Pulmonary artery endothelial cell (primary cell): ENCODE measurements at places on chromosomes 4 and X.

GRCh38 chrX:64190136-64190740 is 15.3 kb downstream of the AMER1 start:
- DNase-seq: no peak

- DNase-seq: no peak
Observed at GRCh38 chrX:3371163-3371562, 24.7 kb upstream of the MXRA5 start.

DNA sequence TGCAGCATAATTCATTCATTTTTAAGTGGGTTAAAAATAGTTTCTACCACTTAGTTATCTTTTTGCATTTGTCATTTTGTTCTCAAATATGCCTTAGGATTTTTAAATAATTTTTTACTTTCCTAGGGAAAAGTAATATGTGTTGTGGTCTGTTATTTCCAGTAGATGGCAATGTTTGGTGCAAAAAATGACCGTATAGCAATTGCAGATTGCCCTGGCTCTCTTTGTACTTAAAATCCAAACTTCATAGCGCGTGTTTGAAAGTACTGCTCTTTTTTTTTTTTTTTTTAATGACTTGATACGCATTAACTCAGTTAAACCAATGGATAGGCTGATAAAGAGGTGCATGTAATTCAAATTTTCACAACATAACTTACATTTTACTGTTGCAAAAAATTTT is 74.4 kb upstream of the RBMX start:
- peak; percentile 1 for DNase-seq

GRCh38 chr4:78689261-78689660 is 86.9 kb upstream of the BMP2K start:
- DNase-seq: no peak

GRCh38 chr4:100746141-100746739 is 228.4 kb upstream of the EMCN start:
- no peak for DNase-seq

DNA sequence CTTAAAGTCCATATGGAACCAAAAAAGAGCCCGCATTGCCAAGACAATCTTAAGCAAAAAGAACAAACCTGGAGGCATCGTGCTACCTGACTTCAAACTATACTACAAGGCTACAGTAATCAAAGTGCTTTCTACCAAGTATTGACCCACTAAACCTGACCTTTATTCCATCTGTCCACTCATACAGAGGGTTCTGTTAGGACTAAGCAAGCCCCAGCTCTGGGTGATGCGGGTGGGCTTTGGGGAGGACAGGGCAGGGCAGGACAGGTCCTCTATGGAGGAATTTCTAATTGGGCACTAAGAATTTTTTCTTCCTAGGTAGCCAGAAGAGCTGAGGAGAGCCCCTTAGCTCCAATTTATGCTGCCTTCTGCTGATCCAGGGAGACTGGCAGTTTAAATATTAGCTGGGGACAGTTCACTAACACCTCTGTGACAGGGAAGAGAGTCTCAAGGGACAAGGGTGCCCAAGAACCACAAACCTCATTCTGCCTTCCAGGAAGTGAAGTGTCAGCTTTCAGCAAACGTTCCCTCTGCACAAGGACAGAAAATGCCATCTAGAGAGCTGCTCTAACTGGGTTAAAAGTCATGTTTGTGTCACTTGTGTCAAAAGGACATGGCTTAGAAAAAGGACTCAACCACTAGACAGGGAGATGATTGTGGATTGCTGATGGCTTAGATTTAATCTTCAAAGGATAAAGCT is 143.2 kb downstream of the KIT start:
- DNase-seq: no peak

DNA sequence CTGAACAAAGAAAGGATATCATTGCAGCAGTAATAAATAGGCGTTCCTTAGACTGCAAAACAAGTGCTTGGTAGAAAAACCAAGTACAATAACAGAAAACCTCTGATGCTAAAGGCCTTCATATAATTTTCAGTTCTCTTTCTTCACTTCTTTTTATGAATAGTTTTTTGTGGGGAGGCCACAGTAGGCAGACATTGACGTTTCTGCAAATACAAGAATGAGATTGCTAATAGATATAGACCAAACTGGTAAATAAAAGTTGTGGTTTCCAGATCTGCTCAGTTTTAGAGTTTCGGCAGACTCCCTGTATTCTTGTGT is 57.0 kb upstream of the RAP1GDS1 start:
- no peak for DNase-seq

- no peak for DNase-seq
Observed at GRCh38 chrX:8808661-8809060, 7.5 kb upstream of the FAM9A start.

- no peak for DNase-seq
Observed at GRCh38 chr4:7722766-7723387, 216.8 kb downstream of the AFAP1 start.

GRCh38 chr4:7244331-7244665 is 52.0 kb downstream of the SORCS2 start:
- DNase-seq: no peak

- DNase-seq: no peak
Observed at GRCh38 chr4:602559-602942, 22.8 kb upstream of the PDE6B start.

DNA sequence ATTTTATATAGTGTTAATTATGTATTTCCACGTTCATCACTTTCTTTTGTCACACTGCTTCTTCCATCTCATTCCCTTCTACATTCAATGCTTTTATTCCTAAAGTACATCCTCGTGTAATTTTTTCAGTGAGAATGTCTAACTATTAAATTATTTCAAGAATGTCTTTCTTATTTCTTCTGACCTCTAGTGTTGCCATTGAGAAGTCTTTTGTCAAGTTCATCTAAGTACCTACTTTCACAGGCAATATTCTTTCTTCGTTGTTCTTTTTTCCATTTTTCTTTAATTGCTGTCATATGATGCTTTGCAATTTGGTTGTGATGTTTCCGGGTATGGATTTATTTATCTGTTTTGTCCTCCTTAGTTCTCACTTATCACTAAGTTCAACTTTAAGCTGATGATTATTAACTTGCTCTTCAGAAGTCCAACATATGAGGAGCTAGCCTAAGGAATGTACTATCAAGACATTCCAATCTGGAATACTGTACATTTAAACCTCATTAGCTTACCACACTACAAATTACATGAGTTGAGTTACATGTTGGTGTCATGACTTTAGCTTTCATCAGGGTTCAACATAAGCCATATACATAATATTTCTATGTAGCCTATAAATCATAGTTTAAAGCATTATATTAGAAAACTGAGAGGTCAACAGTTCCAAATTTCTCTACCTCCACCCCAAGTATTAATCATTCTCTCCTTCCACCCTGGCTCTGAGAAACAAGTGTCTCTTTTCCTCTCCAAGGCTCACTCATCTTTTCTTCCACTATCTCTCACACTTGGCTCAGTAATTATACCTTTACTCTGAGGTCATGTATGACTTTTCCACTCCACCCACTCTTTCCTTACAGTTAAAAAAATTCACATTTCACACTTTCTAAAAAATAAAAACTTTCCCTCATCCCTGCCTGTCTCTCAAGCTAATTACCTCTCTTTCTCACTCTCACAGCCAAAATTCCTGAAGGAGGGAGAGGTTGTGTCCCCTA is 81.5 kb downstream of the COX18 start:
- DNase-seq: no peak

DNA sequence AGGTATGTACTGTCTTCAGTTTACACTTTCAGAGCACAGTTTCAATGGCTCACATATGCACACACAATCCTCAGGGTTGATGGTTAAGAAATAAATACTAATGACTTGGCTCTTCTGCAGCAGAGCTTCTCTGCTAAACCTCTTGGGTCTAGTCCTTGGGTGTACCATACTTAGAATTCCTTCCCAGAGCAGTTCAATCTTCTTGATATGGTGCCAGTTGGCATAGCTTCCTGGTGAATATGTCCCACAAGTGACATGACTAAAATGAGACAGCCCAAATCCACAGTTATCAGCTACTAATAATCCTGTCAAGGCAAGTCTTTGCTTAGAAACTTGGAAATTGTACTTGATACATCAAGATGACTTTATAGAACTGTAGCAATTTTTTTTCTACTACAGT is 654.4 kb downstream of the IQCM start:
- DNase-seq: no peak

DNA sequence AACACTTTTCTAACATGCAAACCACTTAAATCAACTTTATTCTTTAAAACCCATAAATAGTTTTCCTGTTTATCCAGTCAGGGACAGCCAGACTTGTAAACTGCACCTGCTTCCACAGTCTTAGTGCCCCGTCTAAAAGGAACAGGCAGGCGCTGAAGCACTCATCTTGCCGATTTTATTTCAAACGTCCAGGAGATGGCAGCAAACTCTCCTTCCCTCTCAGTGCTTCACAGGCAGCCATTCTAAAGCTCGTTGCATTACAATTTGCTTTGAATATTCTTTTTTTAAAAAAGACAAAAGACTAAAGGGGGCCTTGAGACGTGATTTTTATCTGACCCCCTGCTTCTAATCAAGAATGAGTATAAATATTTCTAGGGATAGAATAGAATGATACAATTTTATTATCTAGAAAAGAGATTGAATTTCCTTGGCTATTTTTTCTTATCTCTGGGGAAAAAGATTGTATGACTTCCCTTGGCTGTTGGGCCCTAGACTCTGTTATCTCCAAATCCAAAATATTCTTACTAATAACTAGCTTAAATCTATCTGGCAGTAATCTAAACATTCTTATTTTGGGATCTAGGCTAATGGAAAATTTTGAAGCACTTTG is 93.6 kb upstream of the MYOZ2 start:
- DNase-seq: peak; percentile 48

DNA sequence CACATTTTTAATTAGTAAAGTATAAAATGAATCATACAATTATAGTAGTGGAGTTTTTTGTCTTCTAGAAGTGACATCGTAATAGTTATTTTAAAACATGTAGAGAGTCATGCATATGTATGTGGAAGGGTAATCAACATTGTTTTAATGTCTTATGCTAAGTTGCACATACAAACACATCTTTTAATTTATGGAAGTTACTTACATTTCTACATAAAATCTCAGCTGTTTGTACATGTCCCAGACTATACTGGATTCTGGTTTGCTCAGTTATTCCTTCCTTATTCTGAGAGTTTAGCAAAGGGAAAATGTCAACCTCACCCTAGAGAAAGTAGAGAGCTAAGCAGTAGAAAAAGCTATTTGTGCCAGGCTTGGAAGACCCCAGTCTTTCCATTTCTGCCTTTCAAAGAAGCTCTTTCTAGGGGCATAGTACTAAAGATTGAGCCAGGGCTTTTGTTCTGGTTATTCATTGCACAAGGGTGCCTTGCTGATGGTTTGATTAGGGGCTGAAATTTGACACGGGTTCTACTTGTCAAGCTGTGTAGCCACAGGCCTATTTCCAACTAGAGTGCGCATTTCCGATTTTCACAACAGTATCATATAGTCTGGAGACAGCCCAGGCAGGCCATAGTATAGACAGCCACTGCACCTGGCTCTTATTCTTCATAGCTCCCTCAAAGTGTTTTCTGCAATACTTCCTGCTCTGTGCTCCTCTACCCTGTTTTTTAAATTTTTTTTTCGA is 106.3 kb downstream of the RPA4 start:
- DNase-seq: no peak

DNA sequence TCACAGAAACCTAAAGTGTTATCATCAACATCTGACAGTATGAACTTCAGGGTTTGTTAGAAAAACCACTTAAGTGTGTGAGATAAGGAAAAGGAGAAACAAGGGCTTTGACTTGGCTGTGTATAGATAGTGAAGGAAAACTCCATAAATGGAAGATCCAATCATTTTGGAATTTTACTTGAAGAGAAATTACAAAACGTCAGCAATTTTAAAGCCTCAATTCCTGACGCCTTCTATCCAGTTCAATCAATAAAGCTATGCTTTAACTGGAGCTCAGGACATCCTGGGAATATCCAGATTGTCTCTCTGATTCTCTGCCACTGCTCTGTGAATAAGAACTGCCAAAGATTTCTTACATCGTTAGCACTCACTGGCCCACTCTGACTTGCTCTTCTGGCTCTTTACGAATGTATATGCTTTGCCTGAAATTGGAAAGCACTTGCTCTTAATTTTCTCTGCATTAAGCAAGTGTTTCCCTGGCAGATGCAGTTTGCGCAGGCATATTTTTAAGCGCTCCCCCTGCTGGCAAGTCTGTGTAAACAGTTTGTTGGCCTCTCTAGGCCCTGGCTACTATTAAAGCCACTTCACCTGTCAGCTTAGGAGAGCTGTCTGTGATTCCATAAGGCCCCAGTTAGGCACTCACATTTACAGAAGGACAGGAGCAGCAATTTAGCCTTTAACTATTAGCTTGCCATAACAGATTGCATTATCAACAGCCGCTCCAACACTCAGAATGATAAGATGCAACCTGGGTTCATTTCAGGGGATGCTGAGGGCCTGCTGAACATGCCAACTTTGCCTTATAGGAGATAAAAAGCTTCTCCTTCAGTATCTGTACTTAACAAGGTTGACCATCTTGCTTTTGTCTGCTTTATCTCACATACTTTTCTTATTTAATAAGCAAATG is 251.4 kb upstream of the DDX53 start:
- no peak for DNase-seq

- no peak for DNase-seq
Observed at GRCh38 chr4:87339440-87339839, 16.8 kb upstream of the HSD17B13 start.

GRCh38 chr4:176753049-176753448 is 39.7 kb downstream of the VEGFC start:
- no peak for DNase-seq

DNA sequence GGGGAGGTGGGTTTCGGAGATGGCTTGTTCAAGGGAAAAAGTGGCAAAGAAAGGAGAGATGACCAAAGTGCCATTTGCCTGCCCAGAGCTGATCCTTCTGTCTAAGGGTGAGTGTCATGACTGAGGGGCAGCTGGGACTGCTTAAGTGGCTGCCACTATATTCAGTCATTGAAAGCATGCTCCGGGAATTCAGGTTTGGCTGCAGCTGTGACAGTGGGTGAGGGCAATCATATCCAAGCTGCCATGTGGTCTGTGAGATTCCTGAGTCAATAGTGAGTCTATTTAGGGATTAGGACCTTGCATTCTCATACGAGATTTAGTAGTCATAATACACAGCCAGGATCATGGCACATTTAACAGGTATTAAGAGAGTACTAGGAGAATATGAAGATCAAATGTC is 138.8 kb upstream of the BANK1 start:
- no peak for DNase-seq
